NCI-H524 treated with DMSO at 0.1 percent for 48 hours (cell line): ENCODE measurements at places on chromosomes 4 and X.

DNA sequence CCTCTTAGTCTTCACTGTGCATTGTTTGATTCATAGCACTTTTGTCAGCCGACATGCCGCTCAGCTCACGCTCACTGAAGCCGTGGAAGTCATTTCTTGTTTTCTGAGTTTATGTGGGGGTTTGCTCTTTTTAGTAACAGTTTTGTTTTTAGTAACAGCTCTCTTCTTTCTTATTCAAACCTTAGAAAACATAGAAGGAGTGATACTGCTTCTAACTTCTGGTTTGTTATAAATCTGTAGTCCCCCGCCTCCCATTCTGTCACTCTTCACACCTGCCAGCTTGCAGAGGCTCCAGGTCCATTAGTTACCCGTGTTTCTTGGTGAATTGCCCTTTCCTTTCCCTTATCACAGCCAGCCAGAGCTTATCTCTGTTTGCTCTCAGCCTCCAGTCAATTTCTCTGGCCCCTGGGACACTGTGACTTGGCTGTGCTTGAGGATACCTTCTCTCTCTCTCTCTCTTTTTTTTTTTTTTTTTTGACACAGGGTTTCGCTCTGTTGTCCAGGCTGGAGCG lies 50.5 kb downstream of the GRK4 start:
- DNase-seq, result no peak

DNA sequence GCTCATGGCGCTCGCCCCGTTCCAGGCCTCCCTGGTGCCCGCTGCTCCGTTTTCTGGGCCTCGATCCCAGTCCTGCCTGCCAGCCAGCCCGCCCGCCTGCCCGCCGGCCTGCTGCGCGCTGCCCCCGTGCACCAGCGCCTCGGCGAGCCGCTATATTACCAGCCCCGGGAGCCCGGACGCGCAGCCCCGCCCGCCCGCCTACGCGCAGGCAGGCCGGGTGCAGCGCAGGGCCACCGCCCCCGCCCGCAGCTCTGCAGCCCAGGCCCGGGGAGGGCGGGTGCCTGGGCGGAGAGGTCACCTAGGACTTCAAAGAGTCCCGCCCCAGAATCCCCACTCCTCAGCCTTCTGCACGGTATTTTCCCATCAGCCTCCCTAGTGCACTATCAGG lies at the start of gene MAOB:
TSS of gene MAOB (minus strand) at position 157 of the 388 bp plus-strand sequence. CDS start at position 6, 151 bp downstream.
- DNase-seq, result no peak

DNA sequence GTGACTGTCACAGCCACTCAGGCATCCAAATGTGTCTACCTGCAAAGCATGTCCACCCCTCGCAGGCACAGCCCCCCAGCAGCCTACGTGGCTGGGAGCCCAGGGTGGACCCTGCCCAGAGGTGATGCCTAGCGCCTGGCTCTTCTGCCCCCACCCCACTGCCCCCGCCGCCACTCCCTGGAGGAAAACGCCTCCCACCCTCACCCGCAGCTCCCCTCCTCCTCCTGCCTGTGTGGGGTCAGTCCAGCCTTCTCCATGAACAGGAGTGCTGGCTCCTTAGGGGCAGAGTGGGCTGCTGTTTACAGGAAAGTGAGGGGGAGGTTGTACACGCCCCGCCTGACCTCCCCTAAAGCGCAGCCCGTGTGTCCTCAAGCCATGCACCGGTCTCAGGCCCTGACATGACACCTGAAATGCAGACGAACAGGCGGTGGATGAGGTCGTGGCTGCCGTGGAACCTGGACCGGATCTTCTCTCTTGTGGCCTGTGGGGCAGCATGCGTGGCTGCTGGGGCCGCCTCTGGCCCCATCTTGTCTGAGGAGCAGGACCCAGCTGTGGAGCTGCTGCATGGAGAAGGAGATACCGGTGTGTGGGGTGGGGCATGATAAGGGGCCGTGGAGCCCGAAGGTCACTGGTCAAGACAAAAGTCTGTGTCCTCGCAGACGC lies 11.9 kb upstream of the MXD4 start:
- DNase-seq, result no peak

- DNase-seq, result peak; percentile 43
These were observed 350.9 kb downstream of the MID1IP1 start for GRCh38 chrX:39152106-39152649.

GRCh38 chr4:8392591-8393190 lies 47.8 kb downstream of the ACOX3 start:
- no peak for DNase-seq

DNA sequence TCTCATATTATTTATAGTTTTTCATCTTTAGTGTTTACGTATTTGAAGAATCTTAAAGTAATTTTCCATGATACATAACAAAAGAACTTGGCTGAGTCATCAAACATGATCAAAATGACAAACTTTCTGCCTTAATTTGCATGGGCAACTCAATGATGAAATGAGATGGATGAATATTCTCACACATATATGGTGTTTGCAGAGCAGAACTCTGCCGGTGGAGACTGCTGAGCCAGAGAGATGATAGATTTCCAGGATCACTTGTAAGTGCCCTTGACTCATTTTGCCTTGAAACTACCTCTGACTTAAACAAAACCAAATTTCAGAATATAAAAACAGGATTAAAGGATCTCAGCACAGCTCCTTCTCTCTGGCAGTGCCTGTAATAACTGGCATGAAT lies 38.2 kb downstream of the TRPC3 start:
- DNase-seq, result no peak

- DNase-seq, result no peak
These were observed 307.9 kb downstream of the PDGFC start for GRCh38 chr4:156663663-156664062.

GRCh38 chr4:161581262-161582230 lies 582.3 kb downstream of the FSTL5 start:
- DNase-seq, result no peak

DNA sequence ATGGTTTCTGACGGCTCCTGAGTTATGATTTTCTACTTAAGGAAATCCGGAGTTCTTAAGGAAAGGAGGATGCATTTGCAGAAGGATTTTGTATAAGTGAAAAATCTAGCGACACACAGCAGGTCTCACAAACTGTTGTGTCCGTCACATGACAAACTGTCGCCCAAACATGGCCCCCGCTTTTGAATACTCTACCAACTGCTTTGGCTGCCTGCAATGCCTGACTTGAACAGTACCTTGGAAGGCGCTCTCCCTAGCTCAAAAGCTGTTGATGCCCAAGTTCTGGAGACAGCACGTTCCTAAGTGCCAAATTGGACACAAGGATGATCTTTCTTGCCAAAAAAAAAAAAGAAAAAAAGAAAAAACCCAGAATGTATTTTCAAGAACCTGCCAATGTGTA lies 103.2 kb downstream of the ENPP6 start:
- DNase-seq, result no peak

DNA sequence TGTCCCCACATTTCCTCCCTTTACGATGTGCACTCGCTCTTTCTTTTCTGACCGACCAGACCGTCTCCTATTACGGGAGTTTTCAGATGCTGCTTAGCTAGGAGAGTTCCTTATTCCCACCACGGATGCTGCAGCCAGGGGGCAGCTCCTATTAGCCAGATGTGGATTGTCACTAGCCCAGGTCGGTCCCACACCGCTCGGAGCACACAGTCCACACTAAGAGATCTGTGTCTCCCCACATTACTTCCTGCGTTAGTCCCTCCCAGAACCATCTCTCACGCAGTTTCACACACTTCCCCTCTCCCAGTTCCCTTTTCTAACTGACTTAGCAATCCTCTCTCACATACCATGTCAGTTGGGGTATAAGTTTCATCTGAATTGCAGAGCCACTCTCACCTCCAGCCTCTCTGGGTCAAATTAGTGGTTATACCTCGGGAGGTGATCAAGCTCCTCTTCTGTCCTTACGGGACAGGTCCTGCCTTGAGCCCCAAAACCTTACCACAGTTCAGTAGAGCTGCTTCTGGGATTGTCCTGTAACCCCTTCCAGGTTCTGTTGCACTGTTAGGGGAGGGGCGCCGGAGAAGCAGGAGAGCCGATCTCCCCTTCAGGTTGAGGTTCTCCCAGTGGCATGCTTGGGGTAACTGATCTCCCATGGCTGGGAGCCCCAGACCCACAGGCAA lies 28.2 kb downstream of the SULT1E1 start:
- DNase-seq, result no peak
